ENCODE measurements at places on chromosomes 12 and 14. TPM values are rescaled to one million over a fixed set of nuclear protein-coding genes. Genes with fewer than 3 reads are reported as not detected.

The SMOC1 gene
- 12.2 TPM for total RNA-seq

The DDX55 gene
- 17.9 TPM for total RNA-seq

DNA sequence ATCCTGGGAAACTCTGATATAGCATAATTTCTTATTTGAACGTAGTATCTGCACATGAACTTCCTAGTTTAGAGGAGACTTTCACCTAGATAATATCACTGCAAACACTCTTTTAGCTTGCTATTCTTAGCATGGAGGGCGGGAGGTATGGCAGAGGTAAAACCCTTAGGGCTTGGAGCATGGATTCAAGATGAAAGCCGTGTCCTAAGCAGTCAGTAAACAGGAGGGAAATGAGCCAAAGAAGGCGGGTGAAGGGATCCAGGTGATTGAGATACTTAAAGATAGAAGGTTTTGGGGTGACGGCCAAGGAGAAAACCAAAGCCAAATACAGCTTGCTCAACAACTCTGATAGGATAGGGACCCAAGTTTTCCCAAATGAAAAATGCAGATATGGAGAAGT is 107.1 kb upstream of the BCAT1 start:
- DNase-seq = no peak

DNA sequence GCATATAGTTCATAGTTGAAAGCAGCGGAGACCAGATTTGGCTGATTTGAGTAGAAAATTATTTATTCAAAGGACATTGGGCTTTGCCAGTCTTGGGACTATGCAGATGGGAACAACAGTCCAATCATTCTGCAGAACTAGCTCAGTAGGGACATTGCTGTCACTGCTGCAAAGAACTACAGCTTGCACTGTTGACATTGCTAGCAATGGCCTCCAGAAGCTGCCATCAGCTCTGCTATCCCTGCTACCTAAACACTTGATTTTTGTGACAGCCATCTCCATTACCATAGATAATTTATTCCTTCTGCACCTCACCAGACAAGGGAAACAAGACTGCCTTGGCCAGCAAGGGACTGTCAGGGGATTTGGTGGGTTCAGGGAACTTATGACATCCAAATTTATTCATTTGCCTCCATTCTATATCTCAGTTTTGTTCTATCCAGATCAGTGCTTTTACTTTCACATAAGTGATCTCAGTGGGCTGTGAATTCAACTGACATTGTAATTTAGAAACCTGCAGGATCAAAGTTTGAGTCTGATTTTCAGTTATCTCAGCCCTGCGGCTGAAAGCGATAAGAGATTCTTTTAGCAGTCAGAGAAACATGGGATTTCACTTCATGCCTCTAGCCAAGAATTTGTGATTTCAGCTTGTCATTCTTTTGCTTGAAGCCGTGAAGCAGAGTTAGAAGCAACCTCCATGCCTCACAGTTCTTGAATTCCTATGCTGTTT is 136.7 kb upstream of the FBXO33 start:
- no peak for DNase-seq

GRCh38 chr12:45475594-45475993 is 253.9 kb upstream of the ARID2 start:
- no peak for DNase-seq

Data from frontal cortex (tissue), 4 donors.